Nephron progenitor cell (in vitro differentiated cells): ENCODE measurements at places on chromosomes 7 and 10.

- DNase-seq, result no peak
Observed at GRCh38 chr7:70684173-70684572, 447.8 kb upstream of the GALNT17 start.

DNA sequence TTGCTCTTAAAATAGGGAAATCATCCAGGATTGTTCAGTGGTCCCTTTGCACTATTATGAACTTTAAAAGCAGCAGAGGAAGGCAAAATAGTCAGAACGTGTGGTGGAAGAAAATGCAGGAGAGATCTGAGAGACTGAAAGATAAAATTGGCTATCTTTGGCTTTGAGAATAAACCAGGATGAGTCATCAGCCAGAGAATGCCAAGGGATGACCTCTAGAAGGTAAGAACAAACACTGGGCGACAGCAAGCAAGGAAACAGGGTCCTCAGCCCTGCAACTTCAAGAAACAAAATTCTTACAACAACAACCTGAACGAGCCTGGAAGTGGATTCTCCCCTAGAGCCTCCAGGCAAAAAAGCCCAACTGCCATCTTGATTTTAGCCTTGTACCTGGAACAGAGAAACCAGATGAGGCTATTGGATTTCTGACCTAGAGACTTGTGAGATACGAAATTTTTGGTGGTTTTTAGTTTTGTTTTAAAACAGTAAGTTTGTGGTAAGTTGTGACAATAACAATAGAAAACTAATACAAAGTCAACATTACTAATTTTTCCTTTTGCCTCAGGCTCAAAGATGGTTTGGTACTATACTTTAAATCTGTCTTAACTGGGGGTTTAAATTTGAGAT lies 130.2 kb upstream of the CNTNAP2 start:
- no peak for DNase-seq

DNA sequence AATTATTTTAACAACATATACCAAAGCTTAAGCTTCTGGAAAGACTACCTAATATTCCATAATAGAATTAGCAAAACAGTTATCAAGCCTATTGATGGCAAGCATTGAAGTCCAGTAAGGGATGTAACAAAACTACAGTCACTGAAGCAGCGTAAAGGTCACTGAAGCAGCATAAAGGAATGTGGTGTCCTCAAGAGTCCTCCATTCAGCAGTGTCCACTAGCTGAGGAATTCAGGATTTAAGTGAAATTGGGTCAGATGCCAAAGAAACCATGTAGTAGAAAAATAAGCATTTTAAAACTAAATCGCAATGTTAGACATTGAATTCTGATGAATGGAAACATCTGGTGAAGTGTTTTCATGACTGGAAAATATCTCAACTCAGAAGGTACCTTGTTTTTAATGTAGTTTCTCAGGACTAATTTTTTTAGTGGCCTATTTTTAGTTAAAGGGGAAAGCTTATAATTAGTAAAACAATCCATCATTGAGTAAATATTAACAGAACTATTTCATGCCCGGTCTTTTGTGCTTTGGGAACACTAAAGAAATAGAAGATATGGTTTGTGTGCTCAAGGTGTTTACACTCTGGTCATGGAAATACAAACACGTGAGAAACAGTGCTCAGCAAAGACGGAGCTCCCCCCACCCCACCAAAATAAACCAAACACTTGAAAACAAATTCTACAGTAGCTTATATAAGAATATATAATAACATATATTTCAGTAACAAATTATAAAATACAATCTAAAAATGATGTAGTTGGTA lies 121.4 kb downstream of the CDK14 start:
- DNase-seq, result no peak

GRCh38 chr7:65387891-65388290 lies 14.2 kb downstream of the ZNF92 start:
- DNase-seq, result no peak

DNA sequence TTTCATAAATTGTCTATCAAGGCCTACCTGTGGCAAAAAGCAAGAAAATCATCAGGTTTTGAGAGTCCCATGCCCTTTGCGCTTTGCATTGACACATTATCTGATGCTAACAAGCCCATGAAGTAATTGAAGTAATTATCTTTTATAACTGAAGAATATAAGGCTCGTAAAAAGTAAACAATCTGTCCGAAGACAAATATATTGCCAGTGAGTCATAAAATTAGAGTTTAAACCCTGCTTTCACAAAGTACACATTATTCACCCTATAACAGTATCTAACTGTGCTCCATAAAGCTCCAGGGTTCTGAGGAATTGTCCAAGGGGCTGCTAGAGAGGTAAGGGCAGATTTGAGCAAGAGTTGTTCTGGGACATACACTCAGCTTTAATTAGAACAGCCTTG lies 102.3 kb upstream of the PPP1R3A start:
- DNase-seq, result no peak

DNA sequence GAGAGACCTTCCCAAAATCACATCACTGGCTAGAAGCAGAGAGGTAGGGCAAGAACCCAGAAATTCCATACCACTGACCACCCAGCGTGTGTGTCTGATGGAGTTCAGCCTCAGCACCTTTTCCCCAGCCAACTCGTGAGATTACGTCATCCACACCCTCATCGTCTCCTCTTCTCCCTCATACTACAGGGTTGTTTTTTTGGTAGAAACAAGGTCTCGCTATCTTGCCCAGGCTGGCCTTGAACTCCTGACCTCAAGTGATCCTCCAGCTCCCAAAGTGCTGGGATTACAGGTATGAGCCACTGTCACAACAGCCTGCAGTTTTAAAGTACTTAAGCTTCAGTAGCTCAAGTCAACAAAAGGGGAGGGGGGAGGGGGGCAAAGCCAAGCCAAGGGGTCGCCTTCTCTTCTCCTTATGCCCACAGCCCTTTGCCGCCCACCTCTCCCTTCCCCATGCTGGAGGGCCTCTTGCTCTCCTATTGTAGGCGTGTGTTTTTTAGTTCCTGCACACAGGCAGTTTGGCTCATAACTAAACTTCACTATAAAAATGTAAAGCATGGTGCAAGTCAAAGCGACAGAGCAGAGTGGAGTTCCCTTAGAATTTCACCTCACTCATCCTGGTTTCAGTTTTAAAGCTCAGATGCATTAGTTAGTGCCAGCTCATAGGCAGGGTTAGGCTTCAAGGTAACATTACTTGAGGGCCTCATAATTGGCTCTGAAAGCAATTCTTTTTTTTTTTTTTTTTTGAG lies 5.2 kb upstream of the PRDX3 start:
- no peak for DNase-seq

DNA sequence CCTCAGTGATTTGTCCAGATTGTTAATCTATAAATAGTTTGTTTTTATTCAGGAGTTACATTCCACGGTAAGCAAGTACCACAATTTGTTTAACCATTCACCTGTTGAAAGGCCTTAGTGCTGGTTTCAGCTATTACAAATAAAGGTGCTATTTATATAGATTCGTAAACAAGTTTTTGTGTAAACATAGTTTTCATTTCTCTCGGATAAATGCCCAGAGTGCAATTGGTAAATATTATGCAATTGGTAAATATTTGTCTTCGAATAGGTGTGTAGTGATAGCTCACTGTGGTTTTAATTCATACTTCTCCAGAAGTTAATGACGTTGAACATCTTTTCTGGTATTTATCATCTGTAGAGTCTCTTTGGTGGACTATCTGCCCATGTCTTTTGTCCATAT lies 76.4 kb upstream of the RSU1 start:
- DNase-seq, result no peak

GRCh38 chr10:102859911-102860310 lies 5.9 kb downstream of the BORCS7 start:
- DNase-seq, result no peak

- DNase-seq, result no peak
Observed at GRCh38 chr10:120793088-120793487, 58.1 kb upstream of the WDR11 start.

- no peak for DNase-seq
Observed at GRCh38 chr7:96657347-96658021, 52.2 kb downstream of the SEM1 start.

DNA sequence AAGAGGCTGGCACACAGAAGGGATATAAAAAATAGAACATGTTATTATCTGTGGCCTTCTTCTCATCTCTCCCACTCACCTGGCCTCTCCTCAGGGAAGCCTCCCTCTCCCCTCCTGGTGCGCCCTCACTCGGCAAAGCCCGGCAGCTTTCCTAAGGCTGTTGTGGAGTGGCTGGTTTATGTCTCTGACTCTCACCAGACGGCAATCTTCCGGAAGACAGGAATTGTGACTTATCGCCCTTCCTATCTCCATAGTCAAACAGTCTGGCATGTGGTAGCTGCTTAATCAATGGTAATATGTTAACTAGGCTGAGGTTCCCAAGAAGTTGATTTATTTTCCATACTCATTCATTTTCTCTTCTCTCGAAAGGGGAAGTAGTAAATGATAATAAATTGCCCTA lies 78.7 kb downstream of the ATXN7L1 start:
- DNase-seq, result no peak

DNA sequence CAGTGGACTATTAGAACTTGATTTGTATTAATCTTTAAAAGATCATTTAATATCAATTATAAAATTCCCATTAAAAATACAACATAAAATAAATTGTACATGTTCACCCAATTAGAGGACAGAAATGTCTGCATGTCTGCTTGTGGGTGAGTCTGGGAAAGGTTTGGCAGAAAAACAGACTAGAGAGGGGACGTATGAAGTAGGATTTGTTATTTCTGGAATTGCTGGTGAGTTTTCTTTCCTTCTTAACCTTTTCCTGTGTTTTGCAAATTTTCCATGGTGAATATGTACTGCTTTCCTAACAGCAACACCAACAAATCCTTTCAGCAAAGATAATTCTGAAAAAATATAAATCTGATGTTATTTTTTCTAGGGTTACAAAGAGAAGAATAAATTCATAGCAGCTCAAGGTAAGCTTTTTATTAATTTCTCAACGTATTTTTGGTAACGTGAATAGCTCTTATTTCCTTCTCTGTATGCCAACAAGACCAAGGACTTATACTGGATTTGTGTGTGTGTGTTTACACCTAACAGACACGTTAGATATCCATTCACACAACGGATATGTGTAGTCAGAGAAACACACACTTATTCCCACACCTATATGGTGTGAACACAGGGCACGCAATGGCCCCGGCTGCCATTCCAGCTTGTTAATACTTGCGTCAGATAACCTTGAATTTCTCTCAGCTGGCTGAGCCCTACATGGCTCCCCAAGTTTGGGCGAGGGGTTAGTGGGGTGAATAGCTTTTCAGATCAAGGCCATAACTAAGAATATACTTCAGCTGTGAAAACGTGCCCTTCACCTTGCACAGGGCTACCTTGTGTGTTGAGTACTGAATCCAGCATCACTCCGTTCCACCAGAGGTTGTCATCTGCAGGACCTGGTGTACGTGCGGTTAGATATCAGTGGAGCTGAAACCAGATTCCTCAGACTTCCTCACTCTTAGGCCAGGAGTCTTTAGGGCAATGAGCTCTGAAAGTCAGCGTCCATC lies 64.6 kb downstream of the MKI67 start:
- no peak for DNase-seq

- no peak for DNase-seq
Observed at GRCh38 chr7:152522571-152523067, 86.8 kb upstream of the KMT2C start.

- DNase-seq, result no peak
Observed at GRCh38 chr10:18195060-18195799, 55.0 kb downstream of the CACNB2 start.

DNA sequence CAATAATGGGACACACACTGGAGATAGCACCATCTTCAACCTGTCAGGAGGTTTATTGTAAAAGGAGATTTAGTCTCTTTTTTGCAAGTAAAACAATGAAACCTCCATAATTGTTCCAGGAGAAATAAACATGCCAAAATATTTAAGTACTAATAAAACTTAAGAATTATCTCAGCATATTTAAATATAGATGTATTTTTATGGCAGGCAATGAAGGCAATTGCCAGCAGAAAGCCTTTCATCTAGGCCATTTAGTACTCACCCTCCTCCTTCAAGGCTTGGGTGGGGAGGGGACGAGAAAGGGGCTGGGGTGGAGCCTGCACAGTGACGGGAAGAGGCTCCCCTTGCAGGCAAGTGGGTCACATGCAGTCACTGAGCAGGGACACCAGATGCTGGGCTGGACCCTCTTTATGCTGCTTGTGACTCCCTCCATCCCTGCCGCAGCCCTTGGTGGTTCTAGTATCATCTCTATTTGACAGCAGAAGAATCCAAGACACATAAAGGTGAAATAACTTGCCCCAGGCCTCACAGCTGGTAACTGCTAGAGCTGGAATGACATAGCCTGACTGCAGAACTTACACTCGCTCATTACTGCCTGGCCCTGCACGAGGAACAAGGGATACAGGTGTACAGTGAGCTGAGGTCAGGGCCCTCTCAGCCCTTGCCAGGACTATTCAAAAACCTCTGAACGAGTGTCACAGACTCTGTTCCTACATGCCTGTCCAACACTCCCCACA lies 449.5 kb upstream of the ZMIZ1 start:
- DNase-seq, result no peak

- no peak for DNase-seq
Observed at GRCh38 chr10:76540331-76540730, 1097.3 kb downstream of the KCNMA1 start.

- no peak for DNase-seq
Observed at GRCh38 chr10:118062798-118063238, 16.1 kb upstream of the RAB11FIP2 start.

GRCh38 chr7:135245226-135246190 lies 11.9 kb downstream of the STRA8 start:
- no peak for DNase-seq

- DNase-seq, result no peak
Observed at GRCh38 chr7:69104023-69104422, 494.3 kb upstream of the AUTS2 start.

DNA sequence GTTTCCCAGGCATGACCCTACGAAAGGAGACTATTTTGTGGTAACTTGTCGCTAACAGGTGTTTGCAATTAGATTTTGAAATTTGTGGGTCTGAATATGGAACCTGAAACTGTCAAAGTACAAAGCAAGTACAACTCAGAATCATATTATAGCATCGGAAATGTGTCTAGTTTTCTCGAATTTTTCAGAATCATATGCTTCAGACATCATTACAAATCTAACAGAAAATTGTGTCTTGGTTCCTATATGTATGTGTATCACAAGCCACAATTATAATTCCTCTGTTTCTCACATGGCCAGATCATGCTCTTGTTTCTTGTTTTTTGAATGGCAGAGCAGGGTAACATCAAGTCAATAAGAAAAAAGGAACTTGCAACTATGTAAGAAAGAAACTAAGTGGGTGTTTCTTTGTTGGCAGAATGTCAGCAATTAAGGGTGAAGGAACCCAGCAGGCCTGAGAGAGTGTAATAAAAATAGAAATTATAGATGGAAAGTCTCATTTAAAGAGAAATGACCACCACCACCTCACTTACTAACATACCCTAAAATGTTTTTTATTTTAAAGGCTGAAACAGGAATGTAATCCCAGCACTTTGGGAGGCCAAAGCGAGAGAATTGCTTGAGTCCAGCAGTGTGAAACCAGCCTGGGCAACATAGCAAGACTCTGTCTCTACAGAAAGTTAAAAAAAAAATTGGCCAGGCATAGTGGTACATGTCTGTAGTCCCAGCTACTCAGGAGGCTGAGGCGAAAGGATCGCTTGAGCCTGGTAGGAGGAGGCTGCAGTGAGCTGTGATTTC lies 51.3 kb downstream of the PRTFDC1 start:
- no peak for DNase-seq
